ENCODE measurements at places on chromosomes 2 and 18.
A peak's percentile ranks its signal among the peaks of the same experiment; 100 is the strongest.

GRCh38 chr18:78677483-78678317 is 301.9 kb upstream of the SALL3 start:
- DNase-seq, result no peak

- DNase-seq, result no peak
Measured at GRCh38 chr2:65232636-65233035, 5.0 kb downstream of the ACTR2 start.

DNA sequence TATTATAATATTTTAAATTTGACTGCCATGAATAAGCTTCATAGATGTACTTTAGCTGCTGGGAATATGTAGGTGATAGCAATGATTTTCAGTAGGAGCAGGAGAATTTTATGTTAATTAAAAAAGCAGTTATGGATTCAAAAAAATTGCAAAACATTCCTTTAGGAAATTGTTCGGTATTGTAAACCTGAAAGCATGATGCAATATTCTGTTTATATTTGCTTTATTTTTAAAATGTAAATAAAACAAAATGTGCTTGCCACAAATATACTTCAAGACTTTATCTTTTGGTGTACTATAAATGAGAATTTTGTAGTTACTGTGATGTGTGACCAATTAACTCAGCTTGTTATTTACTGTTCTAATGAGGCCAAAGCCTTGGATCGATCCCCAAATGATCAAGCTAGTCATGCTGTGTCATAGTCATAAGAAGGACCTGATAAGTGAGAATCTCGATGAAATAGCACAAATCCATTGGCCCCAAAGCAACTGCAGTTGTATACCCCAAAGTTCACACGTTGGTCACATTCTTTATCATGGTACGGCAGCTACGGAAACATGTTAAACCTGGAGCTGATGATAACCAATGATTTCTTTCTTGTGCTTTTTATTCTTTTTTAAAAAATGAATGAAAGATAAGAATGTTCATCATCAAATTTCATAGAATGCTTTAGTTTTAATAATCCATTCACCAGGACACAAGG is 23.6 kb upstream of the ATIC start:
- DNase-seq, result no peak

- no peak for DNase-seq
Measured at GRCh38 chr2:27323596-27324285, 844 bp upstream of the MPV17 start.

- peak; percentile 19 for DNase-seq
Measured at GRCh38 chr18:12750076-12750714, 47.4 kb downstream of the PSMG2 start.
